CD4-positive, alpha-beta T cell treated with Interleukin-6 at 100 ng/mL for 8 hours (primary cell): ENCODE measurements at places on chromosomes 7 and 10.

GRCh38 chr10:34341473-34341872 lies 473.6 kb downstream of the PARD3 start:
- DNase-seq, result no peak

GRCh38 chr7:44955733-44956132 lies 23.1 kb downstream of the MYO1G start:
- no peak for DNase-seq

GRCh38 chr7:52959336-52959735 lies 76.1 kb upstream of the POM121L12 start:
- DNase-seq, result no peak

GRCh38 chr7:28988091-28988490 lies 30.0 kb upstream of the TRIL start:
- no peak for DNase-seq

DNA sequence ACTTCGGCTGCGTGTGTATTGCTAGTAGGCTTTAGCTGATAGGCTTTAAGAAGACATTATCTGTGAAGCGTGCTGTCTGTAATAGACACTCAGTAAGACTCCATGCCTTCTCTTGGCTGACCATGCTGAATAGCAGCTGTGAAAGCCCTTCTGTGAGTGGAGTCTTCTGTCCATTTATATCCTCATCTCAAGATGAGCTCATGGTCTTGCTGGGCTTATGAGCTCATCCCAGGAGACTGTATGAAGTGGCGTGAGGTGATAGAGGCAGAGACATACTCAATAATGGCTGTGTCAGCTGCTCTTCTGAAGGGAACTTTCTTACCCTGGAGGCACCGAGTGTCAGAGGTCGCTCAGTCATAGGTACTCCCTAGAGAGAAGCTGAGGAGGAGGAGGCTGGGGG lies 111.5 kb downstream of the SH2D4B start:
- DNase-seq, result no peak

DNA sequence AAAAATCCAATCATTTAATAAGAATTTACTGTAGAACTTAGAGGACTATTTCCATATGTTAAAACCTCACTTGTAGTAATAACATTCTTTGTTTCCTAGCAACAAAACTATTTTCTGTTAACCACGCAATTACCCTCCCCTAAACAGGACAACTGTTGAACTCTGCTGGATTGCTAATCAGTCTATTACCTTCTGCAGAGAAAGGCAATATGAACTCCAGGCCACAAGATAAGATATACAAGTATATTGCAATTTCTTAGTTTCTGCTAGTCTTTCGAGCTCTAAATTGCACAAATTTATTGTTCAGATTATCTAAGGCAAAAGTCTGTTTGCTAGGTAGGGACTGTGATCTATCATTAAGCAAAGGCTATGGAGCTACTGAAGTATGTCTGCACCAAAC lies 920.1 kb upstream of the LRRN3 start:
- no peak for DNase-seq

GRCh38 chr10:122657729-122658128 lies 41.9 kb downstream of the C10orf120 start:
- no peak for DNase-seq

- DNase-seq, result peak; percentile 38
These were observed 647 bp upstream of the NACAD start for GRCh38 chr7:45089341-45089891.

DNA sequence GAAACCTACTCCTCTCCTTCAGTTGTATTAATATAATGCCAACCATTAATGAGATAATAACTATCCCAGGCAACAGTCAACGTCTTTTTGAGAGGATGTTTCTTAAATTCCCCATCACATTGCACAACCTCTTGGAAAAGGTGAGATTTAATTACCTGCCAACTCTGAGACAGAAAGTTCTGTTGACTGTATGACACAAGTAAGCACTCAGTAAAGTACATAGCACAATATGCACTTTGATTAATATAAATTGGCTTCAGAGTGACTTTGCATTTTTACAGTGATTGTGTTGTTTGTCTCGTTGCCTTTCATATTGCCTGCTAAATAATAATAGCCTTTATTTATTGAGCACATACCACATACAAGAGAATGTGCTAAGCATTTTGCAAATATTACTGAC lies 46.7 kb downstream of the CAV1 start:
- DNase-seq, result no peak

DNA sequence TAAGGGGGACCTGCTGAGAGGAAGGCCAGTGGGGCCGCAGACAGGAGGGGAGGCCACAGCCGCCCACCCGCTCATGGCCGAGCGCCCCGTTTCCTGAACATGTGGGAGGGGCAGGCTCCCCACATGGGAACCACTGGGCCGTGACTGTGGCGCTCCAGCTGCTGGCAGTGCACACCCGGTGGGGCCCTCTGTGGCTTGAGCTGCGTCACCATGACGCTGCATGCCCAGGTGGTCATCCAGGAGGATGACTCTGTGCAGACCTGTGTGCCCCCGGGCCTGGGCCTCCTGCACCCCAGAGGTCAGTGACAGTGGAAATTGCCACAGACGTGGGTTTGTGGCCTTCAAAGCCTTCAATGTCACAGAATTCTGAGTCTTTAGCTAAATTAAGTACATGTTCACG lies 85.1 kb downstream of the MGMT start:
- no peak for DNase-seq

DNA sequence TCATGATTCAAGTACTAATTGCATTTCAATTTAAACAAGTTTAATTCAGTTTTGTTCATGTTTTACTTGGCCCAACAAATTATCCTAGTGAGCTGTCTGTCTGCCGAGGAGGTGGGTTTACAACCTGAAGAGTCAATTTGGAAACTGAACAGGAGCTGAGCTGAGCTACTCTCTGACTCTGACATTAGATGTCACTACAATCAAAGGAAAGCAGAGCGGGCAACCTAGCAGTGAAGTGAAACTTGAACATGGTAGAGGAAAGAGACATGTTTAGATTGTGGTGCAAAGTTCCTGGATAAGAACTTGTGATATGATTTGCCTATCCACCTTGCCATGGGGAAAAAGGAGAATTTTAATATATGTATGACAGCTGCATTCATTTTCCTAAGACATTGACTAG lies 9.6 kb upstream of the AGR3 start:
- DNase-seq, result peak; percentile 36

- DNase-seq, result no peak
These were observed 9.2 kb downstream of the PRKCQ start for GRCh38 chr10:6570893-6571292.

DNA sequence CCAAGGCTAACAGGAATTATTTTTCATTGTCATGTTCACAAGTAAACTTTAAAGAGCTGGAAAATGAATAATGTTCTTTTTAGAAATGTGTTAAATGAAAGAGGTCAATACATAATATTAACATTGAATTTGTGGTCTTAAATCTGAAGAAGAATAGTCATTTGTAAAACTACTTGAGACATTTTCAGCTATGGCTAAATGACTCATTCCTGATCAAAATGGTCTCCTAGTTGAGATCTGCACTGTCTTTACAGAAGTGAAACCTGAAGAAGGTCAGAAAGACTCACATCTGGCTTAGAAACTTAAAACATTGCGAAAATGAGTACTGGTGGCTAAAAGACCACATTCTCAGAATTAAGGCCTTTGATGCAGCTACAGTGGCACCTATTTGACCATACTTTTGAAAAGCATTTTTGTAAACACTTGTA lies 5.9 kb downstream of the PIK3CG start:
- DNase-seq, result no peak

DNA sequence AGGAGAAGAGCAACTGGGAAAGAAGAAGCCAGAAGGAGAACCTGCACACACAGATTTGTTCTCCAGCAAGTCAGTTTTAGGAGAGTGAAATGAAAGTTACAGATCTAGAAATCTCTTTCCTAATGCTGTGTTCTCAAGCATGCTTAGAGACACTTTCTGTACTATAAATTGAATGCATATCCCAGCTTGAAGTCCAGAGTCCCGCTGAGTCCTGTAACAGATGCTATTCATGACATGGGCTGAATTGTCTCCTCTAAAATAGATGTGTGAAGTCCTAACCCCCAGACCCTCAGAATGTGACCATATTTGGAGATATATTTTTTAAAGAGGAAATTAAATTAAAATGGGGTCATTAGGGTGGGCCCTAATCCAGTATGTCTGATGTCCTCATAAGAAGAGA lies 46.9 kb upstream of the GJD4 start:
- no peak for DNase-seq

DNA sequence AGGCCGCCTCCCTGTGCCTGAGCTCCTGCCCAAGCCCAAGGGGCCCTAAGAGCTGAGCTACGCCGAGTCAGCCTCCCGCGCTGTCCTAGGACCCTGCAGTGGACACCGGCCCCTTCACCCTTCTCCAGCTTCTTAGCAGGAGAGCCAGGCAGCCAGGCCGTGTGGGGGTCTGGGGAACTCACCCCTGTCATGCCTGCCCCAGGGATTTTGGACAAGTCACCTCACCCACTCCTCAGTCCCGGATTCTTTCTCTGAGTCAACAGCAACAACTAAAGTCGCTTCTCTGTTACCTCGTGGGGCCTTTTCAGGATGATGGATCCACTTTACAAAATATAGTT lies 79.3 kb downstream of the MKI67 start:
- DNase-seq, result no peak

DNA sequence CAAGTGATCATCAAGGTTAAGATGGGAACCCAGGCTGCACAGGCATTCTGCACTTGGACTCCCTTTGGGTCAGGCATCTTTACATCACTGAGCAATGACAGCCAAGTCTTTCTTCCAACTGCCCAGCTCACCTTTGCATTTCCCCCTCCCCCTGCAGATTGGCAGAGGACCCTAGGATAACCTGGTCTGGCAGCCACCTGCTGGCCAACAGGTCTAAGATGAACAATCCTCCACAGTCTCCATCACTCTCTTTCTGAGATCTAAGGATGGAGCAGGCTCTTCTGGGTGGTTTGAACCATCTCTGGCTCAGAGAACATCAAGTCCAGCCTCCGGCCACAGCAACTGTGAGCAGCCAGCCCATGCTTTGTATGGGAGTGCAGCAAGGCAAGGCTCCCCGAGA lies 75.8 kb downstream of the RAB11FIP2 start:
- no peak for DNase-seq

GRCh38 chr10:3467052-3467951 lies 294.7 kb upstream of the PITRM1 start:
- DNase-seq, result no peak

DNA sequence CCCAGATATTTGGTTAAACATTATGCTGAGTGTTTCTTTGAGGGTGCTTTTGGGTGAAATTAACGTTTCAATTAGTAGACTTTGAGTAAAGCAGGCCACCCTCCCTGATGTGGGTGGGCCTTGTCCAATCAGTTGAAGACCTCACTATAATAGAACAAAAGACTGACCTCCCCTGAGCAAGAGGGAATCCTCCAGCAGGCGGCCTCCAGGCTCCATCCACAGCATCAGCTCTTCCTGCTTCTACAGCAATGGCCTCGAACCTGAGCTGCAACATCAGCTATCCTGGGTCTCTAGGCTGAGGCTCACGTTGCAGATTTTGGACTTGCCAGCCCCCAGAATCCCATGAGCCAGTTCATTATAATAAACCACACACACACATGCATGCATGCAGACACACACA lies 104.2 kb downstream of the PFKFB3 start:
- DNase-seq, result no peak

DNA sequence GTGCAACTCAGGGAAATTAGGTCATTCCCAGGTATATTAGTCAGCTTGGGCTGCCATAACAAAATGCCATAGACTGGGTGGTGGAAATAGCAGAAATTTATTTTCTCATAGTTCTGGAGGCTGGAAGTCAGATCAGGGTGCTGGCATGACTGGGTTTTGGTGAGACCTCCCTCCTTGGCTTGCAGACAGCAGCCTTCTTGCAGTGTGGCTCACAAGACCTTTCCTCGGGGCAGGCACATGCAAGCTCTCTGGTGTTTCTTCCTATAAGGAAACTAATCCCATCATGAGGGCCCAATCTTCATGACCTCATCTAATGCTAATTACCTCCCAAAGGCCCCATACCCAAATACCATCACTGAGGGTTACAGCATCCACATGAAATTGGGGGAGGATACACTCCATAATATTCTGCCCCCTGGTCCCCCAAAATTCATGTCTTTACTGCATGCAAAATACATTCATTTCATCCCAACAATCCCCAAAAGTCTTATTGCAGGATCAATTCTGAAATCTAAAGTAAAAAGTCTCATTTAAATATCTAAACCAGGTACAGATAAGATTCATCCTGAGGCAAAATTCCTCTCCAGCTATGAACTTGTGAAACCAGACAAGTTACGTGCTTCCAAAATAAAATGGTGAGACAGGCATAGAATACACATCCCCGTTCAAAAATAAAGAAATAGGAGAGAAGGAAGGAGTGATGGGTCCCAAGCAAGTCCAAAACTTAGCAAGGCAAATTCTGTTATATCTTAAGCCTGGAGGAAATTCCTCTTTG lies 17.4 kb upstream of the CBLL1 start:
- DNase-seq, result no peak

DNA sequence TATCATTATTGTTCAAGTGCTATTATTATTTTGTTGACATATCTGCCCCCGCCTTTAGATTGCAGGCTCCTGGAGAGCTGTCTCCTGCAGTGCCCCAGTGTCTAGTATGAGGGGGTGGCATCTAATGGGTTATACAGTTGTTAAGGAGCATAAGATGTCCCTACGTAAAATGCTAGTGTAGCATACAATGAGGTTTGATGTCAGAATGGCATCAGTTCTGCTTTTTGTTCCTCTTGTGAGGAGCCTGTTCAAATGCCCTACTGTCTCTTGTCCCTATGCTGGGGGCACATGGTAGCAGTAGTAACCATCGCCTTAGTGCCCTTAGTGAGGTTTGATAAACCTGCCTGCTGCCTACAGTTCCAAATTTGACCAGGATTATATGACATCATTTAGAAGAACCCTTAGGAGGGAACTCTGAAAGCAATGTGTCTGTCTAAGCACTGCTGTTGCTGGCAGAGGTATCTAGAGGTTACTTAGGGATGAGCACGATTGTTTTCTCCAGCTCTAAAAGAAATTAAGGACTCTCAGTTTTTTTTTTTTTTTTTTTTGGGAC lies 9.7 kb downstream of the CREM start:
- DNase-seq, result no peak

- DNase-seq, result no peak
These were observed 119.9 kb downstream of the CREB5 start for GRCh38 chr7:28532181-28532580.

DNA sequence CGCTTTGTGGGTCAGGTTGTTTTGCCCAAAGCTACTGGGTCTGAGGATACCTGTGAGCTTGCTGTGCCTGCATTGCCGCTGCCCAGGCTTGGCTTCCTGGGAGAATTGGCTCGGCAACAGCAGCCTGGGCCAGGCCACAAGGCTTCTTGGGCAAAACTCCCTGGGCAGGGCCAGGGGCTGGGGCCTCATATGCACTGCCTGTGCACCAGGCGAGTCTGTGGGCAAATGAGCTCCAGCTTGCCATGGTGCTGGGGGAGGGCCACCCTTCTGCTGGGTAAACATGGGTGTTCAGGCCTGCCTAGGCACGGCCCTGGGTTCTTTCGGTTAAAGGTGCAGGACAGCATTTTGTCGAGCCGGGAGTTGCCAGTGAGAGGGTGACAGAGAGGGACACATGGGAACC lies 19.4 kb downstream of the ZMIZ1 start:
- DNase-seq, result no peak

GRCh38 chr7:47489624-47490023 lies 92.3 kb downstream of the TNS3 start:
- DNase-seq, result no peak
